ENCODE measurements at places on chromosomes 16 and 17. TPM values are rescaled to one million over a fixed set of nuclear protein-coding genes. Genes with fewer than 3 reads are reported as not detected.
A peak's percentile ranks its signal among the peaks of the same experiment; 100 is the strongest.

DNA sequence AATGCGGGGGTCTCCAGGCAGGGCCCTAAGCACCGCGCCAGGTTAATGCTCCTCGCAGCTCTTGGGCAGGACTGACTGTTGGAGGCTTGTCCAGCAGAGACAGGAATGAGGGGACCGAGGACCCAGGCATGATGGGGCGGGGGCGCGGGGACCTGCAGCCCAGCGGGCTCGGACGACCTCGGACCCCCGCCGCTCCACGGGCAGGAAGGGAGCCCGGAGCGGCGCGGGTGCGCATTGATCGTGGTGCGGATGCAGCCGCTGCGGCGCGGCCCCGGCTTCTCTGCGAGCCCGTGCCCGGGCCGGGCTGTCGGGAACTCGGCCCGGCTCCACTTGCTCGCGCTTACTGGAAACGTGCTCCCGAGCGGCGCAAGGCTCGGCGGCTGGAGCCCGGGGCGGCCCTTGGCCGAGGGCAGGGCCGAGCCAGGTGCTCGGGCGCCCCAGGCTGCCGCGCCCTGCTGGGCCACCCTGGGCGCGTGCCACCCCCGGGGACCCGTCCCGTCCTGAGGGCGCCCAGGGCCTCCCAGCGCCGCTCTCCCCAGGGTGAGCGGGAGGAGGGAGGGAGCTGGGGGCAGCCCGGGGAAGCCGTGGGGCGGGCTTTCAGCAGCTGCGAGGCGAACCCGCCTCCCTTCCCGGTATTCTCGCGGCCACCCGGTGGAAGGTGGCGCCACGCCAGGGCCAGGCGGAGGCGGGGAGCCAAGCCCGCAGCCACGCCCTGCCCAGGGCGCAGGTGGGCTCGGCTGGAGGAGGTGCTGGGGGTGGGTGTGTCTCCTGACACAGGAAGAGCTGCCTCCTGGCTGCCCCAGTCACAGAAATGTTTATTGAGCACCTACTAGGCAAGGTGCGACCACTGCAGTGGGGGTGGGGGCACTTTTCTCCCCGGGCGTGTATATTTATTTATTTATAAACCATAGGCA is 45.9 kb downstream of the SOCS3 start:
- DNase-seq = peak; percentile 59

DNA sequence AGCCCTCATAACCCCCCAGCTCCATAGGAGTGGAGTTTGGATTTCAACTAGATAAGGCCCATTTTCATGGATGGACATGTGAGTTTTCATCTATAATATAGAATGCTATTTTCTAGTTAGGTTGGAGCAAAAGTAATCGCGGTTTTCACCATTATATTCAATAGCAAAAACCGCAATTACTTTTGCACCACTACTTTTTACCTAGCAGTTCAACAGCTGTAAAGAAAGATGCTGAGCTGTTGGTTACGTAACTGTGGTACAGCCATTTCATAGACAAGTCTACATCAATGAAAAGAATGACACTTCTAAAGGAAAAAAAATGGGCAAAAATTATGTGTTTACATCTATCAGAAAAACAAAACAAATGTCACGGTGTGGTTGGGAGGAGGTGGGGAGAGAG is 507.7 kb downstream of the MAF start:
- no peak for DNase-seq

DPEP3 gene
- 0.22 TPM for total RNA-seq

TMC6 gene
- 609 TPM for total RNA-seq

GRCh38 chr17:27240086-27240801 is 53.7 kb upstream of the WSB1 start:
- no peak for DNase-seq

DNA sequence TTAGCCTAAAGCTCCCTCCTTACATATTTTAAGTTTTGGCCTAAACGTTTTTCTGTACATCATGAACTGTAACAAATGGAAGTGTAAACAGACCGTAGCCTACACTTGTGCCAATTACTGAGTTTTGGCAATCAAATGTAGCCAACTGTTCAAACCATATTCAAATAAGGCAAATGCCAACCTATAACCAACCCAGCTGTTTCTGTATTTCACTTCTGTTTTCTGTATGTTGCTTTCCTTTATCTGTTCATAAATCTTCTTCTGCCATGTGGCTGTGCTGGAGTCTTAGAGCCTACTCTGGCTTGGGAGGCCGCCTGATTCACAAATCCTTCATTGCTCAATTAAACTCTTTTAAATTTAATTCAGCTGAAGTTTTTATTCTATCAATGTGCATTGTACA is 6.9 kb upstream of the C16orf78 start:
- no peak for DNase-seq

- DNase-seq = no peak
These were observed 20.5 kb upstream of the DHX8 start for GRCh38 chr17:43463241-43463640.

OVCA2 gene
- 28.4 TPM for total RNA-seq

NUDT7 gene
- total RNA-seq = 4.0 TPM

PIGS gene
- total RNA-seq = 50.9 TPM

GRCh38 chr17:41069031-41069430 is 3.4 kb upstream of the KRTAP2-4 start:
- no peak for DNase-seq

DHX58 gene
- total RNA-seq = 24.0 TPM

MYO15A gene
- total RNA-seq = 0.65 TPM

DNA sequence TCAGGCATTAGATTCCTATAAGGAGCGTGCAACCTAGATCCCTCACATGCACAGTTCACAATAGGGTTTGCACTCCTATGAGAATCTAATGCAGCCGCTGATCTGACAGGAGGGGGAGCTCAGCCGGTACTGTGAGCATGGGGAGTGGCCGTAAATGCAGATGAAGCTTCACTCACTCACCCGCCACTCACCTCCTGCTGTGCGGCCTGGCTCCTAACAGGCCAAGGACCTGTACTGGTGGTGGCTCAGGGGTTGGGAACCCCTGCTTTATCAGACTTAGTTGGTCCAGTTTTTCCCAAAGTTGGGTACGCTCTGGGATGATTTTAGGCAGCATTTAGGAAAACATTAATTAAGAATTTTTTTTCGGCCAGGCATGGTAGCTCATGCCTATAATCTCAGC is 103.8 kb downstream of the MARF1 start:
- DNase-seq = no peak

CX3CL1 gene
- total RNA-seq = not detected

DNA sequence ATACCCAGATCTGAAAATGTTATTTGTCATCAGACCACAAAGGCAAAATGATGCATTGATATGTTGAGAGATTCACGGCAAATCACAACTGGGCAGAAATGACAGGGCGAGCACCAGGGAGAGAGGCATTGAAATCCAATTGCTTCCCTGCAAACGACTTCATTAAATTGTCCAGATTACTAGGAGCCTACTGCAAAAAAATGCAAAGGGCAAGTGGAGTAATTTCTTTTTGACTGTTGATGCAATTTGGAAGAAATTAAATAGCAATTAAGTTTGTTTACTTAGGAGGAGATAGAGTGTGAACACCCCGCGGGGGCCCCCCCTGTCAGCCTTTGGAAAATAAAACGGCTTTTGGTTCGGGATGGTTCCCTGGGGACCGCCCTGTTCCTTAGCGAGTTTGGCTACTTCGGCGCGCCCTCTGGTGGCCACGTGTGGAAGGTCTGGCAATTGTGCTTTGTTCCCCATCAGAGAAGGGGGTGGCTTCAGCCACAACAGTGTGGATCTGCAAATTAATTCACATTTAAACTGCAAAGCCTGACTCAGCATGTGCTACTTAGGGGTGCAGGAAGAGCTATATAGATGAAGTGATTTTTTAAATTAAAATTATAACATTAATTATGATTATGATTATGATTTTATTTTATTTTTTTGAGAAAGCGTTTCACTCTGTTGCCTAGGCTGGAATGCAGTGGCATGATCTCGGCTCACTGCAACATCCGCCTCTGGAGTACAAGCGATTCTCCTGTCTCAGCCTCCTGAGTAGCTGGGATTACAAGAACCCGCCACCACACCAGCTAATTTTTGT is 14.5 kb upstream of the TMC7 start:
- DNase-seq = peak; percentile 68

DNA sequence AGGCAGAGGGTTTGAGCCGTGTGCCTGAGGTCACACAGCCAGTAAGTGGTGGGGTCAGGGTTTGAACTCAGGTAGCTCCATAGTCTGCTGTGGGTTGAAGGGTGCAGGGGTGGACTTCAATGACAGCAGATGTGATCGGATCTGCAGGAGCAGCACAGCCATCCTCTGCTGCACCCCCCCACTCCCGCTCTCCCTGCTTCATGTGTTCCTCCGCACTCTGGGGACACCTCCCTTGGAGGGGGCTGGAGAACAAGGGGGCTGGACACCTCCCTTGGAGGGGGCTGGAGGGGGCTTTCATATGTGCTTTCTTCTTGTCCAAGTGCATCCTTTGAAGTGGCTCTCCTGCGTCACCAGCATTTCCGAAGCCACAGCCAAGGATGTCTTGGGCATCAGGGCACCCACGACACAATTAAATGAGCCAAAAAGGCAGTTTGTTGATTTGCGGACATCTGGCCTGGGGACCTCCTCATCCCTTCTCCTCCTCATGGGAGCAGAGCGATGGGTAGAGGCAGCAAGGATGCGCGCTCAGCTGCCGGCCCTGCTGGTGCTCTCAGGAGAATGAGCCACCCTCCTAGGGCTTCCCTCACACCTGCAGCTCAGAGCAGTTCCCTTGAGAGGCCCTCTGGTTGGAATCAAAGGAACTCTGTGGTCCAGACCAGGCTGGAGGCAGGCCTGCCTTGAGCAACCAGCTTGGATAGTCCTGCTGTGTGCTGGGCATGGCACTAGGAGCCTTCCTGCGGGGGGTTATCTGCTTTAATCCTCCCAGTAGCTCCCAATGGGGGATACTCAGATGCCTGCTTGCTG is 26.2 kb downstream of the WSCD1 start:
- no peak for DNase-seq

FOXJ1 gene
- total RNA-seq = 2.1 TPM

HS3ST6 gene
- total RNA-seq = not detected

ESRP2 gene
- total RNA-seq = 0.16 TPM

IFI35 gene
- total RNA-seq = 23.8 TPM

GRCh38 chr16:89039756-89040155 is 53.9 kb upstream of the ACSF3 start:
- DNase-seq = no peak

CLEC3A gene
- total RNA-seq = not detected

- DNase-seq = no peak
These were observed 243.3 kb downstream of the MSI2 start for GRCh38 chr17:57499648-57500049.

DNA sequence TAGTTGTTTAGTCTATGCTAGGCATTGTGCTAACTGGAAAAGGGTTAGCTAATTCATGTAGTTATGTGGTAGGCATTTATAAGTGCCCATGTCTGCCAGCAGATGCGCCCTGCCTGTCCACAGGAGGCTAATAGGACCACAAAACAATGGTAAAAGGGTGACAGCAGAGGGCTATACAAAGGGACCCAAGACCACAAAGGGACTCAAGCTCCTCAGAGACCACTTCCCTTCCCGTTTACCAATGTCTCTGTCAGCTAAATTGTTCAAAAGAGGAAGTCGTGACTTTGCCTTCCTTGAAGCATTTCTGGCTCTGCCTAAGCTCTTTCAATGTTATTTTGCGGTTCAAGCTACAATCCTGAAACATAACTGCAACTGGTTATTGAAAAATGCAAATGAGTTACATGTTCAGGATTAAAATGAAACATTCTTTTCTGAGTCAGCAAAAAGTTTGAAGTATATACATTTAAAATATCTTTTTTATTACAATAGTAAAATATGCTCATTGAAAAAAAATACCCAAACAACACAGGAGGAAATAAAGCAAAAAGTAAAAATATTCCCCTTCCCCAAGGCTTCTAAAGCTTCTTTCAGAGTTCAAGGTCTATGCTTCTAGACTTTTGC is 149.2 kb downstream of the MAF start:
- no peak for DNase-seq

GRCh38 chr16:76511203-76511602 is 234.0 kb downstream of the CNTNAP4 start:
- no peak for DNase-seq

- DNase-seq = no peak
These were observed 586.3 kb downstream of the KCNJ18 start for GRCh38 chr17:22278302-22279275.

- DNase-seq = no peak
These were observed 52.0 kb upstream of the LHX1 start for GRCh38 chr17:36885153-36885735.

DNA sequence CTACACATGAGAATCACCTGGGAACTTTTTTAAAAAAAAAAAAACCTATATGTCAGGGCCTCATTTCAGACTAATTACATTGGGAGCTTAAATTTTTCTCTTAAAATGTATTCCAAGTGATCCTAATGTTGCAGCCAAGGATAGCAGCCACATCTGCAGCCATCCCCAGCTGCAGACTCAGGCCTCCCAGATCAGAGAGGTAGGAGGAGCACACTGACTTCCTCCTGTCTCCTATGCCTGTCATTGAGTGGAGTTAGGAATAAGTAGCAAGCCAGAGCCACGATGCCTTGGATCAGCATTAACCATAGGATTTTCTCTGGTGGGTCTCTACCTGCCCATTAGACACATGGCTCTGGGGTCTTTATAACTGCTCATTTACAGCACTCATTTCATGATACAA is 463.5 kb downstream of the HS3ST4 start:
- no peak for DNase-seq

CCT6B gene
- 5.1 TPM for total RNA-seq

DNA sequence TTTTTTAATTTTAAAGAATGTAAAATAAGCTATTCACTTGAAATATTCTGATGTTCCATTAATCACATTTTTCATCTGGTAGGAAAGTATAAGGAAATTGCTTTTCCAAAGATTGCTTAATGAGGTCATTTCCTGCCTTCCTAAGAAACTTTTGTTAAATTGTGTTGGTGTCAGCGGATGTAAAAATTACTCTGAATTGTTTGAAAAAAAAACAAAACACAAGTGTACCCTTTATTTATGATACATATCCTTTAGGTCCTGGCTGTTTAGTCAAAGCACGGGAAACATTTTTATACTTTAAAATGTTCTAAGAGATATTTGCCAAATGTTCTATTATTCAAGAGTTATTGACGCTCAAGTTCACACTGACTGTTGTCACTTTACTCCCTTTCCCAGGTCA is 1357.4 kb upstream of the GOT2 start:
- no peak for DNase-seq

MT3 gene
- total RNA-seq = not detected

DNA sequence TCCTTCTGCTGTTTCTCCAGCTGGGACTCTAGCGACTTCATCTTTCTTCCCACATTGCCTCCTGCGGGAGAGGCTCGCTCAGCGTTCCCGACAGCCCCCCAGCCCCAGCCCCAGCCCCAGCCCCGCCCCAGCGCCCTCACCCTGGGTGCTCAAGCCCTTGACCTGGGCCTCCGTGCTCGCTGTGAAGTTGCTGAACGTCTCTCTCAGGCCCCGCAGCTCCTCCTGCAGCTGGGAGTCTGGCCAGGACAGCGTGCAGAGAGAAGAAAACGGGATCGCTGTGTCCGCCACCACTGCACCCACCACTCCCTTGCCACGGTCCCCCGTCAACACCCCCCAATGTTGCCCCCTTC is 2.4 kb downstream of the ASGR1 start:
- DNase-seq = no peak

DNA sequence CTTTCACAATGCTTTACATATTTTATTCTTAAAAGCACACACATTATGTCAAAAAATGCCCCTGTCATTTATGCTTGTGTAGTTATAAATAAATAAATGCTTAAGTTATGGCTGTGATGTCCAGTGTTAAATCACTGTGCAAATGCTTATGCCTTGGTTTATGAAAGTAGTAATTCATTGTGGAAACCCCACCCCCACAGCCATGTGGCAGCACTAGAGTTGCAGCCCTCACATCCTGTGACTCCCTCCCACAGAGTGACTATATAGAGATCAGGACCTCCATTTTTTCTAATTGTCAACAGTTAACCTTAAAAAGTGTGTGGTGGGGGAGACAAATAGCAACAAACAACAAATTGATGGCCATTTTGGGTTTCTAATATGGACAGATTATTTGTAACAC is 2.4 kb downstream of the SKAP1 start:
- peak; percentile 41 for DNase-seq

GRCh38 chr17:32461498-32461852 is 17.2 kb downstream of the PSMD11 start:
- no peak for DNase-seq
